ENCODE measurements at places on chromosomes 1 and 21.
A peak's percentile ranks its signal among the peaks of the same experiment; 100 is the strongest.

DNA sequence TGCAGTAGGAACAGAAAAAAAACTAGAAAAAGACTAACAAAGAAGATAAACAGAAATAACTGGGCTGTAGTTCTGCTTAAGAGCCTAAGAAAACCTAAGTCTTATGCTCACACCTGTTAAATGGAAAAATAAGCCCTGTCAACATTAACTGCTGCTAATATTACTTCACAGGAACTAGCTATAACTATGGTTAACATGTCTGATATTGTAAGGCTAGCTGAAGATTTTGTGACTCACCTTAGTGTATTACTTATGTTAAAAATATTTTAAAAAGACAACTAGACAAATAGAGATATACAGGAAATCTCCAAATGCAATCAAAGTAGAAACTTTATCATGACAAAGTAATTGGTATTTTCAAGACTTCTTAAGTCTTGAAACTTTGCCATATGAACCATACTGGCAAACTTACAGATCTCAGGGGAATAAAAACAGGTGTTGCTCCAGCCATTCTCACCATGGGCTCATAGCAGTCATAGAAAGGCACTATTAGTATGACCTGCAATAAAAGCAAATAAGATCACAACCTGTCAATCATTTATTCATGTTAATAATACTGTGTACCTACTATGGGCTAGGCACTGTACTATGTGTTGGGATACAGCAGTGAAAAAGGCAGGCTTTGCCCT lies 30.7 kb downstream of the KYAT3 start:
- no peak for DNase-seq

GRCh38 chr1:19166066-19166465 lies 44.0 kb downstream of the UBR4 start:
- DNase-seq, result no peak

GRCh38 chr1:161082996-161083747 lies 6.2 kb downstream of the NECTIN4 start:
- DNase-seq, result no peak

- DNase-seq, result peak; percentile 18
Observed at GRCh38 chr1:59971464-59971911, 44.9 kb upstream of the CYP2J2 start.

DNA sequence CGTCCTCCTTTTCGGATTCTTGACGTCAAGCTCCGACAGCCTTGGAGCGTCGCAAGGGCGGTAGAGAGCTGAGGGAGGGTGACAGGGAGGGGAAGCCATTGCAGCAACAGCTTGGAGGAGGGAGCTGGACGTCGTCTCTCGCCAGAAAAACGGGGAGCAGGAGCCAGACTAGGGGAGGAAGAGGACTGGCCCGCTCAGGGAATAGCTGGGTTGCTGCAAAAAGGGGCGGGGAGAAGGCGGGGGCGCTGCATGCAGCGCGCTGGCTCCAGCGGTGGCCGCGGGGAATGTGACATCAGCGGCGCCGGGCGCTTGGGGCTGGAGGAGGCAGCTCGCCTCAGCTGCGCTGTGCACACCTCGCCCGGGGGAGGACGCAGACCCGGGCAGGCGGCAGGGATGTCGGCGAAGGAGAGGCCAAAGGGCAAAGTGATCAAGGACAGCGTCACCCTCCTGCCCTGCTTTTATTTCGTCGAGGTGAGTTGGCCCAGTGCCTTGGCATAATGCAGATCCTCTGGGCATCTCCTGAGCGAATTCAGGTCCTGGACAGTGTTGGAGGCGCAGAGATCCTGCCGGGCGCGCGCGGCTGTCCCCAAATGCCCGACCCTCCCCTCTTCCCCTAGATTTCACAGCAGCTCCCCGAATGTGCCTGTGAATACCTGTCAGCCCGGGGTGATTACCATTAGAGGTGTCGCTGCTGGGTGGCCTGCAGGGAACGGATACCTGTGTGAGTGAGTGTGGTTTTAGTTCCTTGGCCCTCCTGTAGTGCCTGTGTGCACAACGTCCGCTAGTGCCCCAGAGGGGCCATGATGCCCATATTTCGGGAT lies at the start of gene PLPPR4:
Gene PLPPR4 (plus strand): TSS at position 292 of the 821 bp plus-strand sequence. CDS start 102 bp downstream, at position 394.
- peak; percentile 11 for DNase-seq

DNA sequence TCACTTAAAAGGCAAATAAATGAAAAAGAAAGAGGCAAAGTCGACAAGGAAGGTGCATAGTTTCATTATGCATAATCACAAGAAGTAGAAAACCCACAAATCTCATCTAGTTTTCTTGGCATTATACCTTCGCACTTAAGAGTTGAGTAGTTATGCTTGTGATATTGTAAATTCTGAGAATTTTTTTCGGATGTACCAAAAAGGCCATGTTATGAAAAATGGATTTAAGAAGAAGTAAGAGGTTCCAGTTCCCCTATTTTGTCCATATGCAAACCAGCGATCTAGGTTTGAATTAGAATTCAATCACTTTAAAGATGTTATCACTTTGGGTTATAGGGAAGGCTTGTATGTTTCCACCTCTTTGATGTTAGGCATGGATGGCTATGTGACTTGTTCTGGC lies 7.9 kb upstream of the ERICH3 start:
- DNase-seq, result no peak

DNA sequence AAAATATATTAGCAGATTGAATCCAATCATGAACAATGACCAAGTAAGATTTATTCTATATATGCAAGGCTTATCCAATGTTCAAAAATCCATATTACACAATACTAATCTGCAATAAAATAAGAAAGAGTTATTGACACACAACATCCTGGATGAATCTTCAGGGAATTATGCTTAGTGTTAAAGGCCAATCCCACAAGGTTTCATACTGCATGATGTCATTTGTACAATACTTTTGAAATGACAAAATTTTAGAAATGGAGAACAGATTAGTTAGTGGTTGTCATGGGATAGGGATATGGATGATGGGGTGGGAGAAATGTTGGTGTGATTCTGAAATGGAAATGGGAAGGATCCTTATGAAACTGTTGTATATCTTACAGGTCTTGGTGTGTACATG lies 425.7 kb downstream of the SIPA1L2 start:
- DNase-seq, result no peak

GRCh38 chr1:214581785-214582184 lies 21.2 kb upstream of the CENPF start:
- no peak for DNase-seq

DNA sequence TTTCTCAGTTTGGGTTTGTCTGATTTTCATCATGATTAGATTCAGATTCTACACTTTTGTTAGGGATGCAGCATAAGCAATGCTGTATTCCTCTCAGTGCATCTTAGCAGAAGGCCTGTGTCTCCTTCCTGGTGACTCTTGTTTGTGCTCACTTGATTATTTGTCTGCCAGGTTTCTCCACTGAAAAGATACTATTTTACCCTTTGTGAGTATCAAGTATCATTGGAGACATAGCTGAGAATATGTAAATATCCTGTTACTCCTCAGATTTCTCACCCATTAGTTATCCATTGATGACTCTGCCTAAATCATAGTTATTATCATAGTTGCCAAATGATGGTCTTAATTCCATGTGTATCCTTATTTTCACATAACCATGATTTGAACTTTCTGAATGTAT lies 148.5 kb downstream of the POU2F1 start:
- DNase-seq, result no peak
